NCI-H2081 (cell line): ENCODE measurements at places on chromosomes 2 and 18.
A peak's percentile ranks its signal among the peaks of the same experiment; 100 is the strongest.

DNA sequence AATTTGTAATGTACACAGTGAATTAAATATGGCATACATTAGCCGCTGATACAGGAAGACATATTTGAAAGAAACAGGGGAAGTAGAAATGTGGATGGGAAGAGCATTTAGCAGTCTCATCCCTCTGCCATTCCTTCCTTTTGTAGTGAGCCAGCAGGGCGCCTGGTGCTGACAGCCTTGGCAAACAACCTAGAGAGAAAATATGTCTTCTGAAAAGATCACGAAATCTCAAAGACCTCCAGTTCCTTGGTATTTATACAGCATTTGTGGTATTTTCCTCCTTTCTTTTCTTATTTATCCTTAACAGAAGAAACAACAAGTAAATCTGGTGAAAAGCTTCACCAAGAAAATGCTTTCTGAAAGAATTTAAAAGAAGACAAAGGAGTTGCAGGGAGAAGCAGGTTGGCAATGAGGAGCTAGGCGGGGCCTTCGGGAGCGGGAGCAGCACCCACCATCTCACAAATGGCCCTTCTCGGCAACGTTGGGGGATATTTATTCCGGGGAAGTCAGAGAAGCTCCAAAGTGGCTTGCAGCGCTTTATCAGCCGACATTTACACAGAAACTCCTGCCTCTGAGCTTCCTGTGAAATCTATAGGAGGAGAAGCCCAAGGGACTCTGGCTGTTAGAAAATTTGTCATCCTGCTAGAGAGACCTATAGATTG is 406.1 kb upstream of the NRP2 start:
- DNase-seq, result no peak

DNA sequence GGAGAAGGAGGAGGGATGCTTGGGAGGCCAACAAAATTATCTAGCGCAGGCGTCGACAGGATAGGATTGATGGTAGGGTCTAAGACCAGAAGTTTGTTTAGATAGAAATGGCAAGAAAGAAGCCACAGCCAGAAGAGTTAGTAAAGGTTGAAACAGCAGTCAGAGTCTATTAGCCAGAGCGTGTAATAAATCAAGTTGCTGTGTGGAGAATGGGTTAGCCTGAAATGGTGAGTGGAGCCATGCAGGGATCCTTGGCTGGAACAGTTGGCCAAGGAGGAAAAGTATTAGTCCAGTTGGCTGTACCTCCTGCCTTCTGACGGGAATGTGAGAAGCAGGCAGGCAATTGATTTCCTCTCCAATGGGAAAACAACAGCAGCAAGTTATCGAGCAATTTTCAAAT is 190.7 kb upstream of the CCDC68 start:
- DNase-seq, result no peak

- no peak for DNase-seq
Measured at GRCh38 chr2:209872675-209873074, 101.0 kb downstream of the UNC80 start.

DNA sequence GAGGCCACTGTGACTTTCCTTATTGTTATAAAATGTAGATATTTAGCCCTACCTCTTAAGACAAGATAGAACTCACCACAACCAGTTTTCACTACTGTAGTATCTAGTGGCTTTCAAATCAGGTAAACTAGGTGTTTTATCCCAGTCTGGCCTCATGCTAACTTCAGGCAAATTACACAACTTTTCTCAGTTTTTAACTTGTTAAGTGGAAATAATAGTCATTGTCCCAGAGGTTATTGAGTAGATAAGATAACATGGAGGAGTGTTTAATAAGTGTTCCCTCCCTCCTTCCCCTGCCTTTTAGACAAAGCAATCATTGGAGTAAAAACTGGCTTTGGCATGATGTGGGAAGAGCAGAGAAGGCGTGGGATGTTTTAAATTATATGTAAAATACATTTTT is 27.3 kb downstream of the ANXA4 start:
- no peak for DNase-seq

GRCh38 chr2:172545408-172546075 is 10.3 kb upstream of the PDK1 start:
- no peak for DNase-seq

GRCh38 chr18:33201509-33201926 is 239.0 kb downstream of the CCDC178 start:
- DNase-seq, result peak; percentile 26

GRCh38 chr2:241858206-241859016 is at the start of gene PDCD1:
TSS of gene PDCD1 (minus strand) at chr2:241858894. CDS start at chr2:241858838, 56 bp downstream.
- no peak for DNase-seq

- no peak for DNase-seq
Measured at GRCh38 chr2:167880415-167880814, 367.0 kb downstream of the STK39 start.

DNA sequence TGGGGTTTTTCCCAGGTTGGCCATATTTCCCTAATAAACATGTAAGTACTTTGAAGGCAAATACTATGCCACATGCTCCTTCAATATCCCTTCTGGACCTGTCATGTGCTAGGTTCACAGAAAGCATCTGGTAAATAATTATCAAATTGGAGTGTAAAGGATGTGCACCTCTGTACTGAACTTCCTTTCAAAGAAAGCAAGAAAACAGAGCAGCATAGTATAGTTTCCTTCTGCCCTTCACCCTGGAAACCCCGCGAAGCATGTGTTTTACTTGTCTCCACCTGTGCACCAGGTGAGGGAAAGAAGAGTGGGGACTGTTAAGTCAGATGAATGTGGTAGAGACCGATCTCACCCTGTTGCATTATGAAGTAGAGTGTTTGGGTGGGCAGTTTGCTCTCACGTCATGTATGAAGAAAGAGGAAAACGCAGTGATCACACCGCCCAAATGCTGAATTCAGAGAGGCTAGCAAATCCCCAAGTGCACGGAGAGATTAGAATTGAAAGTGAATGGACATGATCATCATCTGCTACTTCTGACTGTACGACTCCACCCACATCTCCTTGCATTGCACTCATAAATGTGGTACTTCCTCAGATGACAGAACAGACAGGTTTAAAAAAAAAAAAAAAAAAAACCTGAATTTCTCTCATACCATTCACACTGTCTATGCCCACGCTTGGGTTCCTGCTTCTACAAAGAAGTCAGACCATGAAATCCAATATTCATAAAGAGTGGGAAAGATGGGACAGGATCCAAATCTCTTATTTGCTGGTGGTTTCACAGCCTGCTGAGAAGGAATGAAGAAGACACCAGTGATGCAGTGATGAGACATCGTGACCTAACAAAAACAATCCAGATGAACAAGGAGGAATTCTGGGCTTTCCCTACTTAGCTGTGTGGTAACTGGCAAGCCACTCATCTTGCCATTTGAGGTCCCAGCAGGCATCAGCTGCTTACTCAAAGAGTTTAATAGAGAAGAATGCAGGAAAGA is 448.6 kb downstream of the BCL11A start:
- DNase-seq, result no peak

GRCh38 chr2:70258532-70258875 is 567 bp downstream of the PCYOX1 start:
- no peak for DNase-seq

- no peak for DNase-seq
Measured at GRCh38 chr2:88239781-88240180, 69.6 kb downstream of the THNSL2 start.

- DNase-seq, result no peak
Measured at GRCh38 chr2:218360453-218360852, 3.8 kb downstream of the CATIP start.

GRCh38 chr2:48423376-48423775 is 106.6 kb upstream of the STON1 start:
- no peak for DNase-seq

- DNase-seq, result no peak
Measured at GRCh38 chr2:151729837-151730236, 4.4 kb downstream of the NEB start.

GRCh38 chr2:229300790-229301189 is 29.7 kb upstream of the PID1 start:
- DNase-seq, result no peak

DNA sequence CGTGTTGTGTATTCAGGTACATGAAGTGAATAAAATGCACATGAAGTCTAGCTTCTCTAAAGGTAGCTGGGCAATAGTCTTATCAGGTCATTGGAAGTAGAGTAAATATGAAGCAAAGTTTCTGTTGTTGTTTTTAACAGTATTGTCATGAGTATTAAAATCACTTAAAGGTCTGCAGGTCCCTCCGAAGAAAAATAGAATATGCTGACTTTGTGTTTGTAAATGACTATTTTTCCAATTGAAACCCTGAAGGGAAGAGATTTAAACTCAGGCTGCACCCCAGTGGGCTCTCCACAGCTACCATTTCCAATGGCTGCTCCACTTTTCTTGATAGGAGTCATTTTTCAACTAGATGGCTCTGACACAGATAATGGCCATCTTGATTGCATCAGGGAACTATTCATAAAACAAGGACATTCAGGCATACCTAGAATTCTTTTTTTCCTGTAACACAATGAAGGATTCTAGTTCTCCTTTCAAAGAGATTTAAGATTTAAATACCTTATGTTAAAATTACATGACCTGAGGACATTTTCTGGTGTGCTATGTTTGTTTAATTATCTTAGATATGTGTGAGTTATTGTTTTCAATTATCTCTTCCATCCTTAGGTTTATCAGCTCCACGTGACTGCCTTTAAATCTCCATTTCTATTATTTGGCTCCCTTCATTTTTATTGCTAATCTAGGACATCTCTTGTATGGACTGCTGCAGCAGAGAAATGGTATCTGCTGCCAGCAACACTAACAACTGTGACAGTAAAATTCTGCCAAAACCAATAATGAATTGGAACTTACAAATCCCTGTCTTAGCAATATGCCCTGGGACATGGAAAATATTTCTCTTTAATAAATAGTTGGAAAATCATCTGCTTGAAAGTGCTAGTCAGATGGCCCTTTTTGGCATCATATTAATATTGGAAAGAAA is 149.2 kb upstream of the NOSTRIN start:
- no peak for DNase-seq

- DNase-seq, result no peak
Measured at GRCh38 chr2:287911-288757, at the start of gene ALKAL2. TSS of gene ALKAL2 (minus strand) at chr2:288091. CDS start at chr2:287835, 256 bp downstream.

- DNase-seq, result no peak
Measured at GRCh38 chr2:88061295-88061694, 5.7 kb upstream of the KRCC1 start.

DNA sequence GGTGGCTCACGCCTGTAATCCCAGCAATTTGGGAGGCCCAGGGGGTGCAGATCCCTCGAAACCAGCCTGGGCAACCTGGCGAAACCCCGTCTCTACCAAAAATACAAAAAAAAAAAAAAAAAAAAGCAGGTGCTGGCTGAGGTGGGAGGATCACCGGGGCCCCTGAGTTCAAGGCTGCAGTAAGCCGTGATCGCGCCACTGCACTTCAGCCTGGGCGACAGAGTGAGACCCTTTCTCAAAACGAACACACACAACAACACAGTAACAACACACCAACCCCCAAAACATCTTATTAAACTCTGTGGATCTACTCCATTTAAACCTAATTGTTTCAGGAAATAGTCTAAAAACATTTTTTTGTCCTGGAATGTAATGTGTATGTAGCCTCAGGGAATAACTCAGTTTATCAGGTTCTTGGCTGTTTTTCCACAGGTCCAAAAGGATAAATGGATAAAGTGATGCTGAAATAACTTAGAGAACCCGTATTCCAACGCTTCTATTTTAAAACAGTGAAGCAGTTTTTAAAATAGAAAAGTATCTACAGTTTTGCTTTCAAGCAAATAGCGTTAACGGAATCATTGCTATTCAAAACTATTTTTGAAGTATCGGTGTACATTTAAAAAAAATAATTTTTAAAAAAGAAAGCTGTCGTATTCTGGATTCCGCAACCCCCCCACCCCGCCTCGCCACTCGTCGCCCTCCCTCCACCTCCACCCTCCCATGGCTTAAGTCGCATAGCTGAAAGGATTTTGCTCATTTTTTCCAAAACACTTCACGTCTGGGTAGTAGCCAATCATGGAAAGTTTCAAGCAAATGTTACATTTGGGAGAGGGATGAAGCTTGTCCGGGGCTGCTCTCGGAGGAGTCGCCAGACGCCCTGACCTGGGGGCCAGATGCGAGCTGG is 895 bp upstream of the GLS start:
- peak; percentile 32 for DNase-seq

DNA sequence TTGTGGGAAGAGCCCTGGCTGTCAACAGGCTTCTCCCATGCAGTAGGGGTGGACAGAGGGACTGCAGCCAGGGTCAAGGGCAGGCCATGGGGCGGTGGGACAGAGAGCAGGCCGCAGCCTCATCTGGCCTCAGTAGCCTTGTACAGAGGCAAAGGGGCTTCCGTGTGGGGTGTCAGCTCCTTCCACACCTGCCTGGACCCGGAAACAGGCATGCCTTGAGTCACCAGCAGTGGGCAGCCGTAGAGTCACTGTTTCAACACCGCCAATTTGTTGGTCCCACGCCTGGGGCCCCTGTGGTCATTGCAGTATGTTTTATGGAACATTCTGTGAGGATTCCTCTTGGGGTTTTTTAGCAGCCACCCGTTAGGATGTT is 173.0 kb downstream of the SMAD7 start:
- DNase-seq, result no peak

GRCh38 chr18:59426855-59427254 is 67.8 kb upstream of the LMAN1 start:
- peak; percentile 22 for DNase-seq

- DNase-seq, result no peak
Measured at GRCh38 chr2:12212841-12213597, 466.6 kb downstream of the LPIN1 start.

DNA sequence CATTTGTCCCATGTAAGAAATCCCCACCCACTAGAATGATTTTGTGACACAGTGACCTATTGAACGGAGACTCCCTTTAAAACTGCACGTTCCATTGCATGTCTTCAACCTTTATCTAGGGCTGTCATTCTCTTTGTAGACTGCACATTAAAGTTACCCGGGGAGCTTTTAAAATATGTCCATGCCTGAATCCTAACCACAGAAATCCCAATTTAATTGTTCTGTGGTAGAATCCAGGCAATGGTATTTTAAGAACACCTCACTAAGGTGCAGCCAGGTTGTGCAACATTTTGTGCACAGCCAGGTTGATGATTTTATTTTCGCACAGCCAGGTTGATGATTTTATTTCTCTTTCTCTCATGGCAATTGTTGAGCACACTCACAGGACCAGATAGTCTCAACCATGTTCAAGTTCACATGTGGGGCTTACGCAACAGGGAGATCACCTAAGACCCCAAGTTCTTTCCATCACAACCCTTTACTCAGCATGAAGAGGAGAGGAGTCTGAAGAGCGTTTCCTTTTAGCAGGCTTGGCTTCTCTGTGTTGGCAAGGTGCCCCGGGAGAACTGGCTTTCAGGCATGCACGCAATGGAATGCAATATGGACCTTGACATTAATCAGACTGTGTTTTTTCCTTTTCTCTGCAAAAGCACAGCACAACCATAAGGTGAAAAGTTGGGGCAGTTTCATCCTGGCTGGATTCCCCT is 467.3 kb upstream of the ETAA1 start:
- DNase-seq, result no peak

DNA sequence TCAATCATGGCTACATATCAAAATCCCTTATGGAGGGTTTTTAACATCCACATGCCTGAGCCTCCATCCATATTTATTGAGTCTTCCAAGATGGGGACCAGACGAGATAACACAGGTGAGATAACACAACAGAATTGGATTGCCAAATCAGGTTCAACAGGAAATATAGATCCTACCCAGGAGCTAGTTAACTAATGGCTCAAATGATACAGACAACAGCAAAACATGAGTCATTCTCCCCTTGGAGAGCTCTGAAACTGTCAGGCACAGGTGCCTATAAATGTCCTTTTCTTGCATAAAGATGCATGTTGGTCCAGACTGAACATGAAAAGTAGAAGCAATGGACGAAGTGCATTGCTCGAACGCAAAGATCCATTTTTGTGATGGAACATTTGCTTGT is 202.2 kb downstream of the CDH20 start:
- no peak for DNase-seq
